Right ventricle myocardium superior (tissue), 1 donor: ENCODE measurements at places on chromosomes 6 and 20. TPM values are rescaled to one million over a fixed set of nuclear protein-coding genes. Genes with fewer than 3 reads are reported as not detected.

Gene SOX4
- total RNA-seq = 6.2 TPM

Gene ARHGAP40
- not detected for total RNA-seq

Gene C20orf202
- 0.35 TPM for total RNA-seq

Gene ADGRB3
- total RNA-seq = 2.0 TPM

Gene GCM1
- total RNA-seq = not detected

Gene ZSCAN23
- total RNA-seq = 2.1 TPM

Gene FANCE
- 3.4 TPM for total RNA-seq

Gene ENPP3
- total RNA-seq = 0.11 TPM

Gene HLA-DQB1
- 2.9 TPM for total RNA-seq

Gene TINAG
- total RNA-seq = 0.16 TPM

DNA sequence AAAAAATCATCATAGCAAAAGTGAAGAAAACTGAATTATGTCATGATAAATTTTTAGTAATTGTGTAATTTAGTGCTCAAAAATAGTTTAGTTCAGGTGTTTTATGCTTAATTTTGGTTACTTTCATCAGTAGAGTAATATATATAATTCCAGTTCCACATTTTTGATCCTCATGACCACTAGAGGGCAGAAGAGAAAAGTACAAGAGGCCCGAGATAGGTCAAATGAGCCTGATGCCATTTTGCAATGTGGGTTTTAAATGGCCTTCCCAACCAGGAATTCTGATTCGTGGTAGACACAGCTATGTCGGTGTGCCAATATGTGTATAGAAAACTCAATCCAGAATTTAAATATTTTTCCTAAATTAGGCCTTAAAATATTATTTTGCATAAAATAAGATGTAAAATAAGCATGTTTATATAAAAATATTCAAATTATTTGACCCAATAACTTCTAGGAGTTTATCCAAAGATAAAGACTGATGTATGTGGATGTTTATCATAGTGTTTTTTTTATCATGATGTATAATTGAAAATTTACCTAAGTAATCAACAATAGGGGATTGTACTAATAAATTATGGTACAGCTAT is 159.7 kb upstream of the RPS6KA2 start:
- DNase-seq = no peak

DNA sequence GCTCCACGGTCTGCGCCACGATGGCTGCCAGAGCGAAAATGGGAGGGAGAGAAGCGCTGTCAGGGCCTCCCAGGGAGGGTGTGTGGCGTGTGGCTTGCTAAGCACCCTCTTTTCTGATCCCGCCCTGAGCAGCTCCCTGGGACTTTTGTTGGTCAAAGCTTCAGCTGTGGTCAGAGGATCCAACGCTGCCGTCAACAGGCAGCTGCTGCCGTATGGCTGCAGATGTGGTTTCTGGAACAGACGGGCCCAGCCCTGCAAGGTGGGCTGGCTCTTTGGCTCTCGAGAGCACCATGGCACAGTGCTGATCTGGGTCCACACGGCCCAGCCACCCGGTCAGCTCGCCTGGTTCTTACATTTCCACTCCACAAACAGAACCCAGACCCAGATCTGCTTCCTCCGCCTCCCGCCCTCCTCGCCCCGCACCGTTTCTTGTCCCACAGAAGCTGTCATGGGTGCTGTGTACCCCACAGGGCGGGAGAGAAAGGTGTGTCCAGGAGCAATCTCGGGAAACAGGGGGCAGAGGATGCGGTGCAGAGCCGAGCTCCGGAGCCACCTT is 86.0 kb upstream of the BHLHE23 start:
- peak; percentile 24 for DNase-seq

- DNase-seq = peak; percentile 66
Observed at GRCh38 chr6:12751694-12752325, 35.2 kb downstream of the PHACTR1 start.

DNA sequence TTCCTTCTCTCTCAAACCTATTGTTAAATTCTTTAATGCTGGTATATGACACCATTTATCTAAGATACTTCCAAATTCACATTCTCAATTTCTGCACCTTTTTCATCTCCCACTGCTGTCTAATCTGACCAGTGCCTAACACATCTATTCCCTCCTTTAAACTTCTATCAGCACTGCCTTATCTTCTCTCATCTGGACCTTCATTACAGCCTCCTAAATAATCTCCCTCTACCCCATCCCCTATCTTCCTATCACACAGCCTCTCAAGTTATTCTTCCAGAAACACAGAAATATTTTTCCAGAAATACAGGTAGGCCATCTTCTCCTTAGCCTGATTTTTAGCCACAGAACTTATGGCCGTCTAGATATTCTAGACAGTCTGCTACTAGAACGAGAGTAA is 5.5 kb downstream of the DTNBP1 start:
- DNase-seq = no peak

DNA sequence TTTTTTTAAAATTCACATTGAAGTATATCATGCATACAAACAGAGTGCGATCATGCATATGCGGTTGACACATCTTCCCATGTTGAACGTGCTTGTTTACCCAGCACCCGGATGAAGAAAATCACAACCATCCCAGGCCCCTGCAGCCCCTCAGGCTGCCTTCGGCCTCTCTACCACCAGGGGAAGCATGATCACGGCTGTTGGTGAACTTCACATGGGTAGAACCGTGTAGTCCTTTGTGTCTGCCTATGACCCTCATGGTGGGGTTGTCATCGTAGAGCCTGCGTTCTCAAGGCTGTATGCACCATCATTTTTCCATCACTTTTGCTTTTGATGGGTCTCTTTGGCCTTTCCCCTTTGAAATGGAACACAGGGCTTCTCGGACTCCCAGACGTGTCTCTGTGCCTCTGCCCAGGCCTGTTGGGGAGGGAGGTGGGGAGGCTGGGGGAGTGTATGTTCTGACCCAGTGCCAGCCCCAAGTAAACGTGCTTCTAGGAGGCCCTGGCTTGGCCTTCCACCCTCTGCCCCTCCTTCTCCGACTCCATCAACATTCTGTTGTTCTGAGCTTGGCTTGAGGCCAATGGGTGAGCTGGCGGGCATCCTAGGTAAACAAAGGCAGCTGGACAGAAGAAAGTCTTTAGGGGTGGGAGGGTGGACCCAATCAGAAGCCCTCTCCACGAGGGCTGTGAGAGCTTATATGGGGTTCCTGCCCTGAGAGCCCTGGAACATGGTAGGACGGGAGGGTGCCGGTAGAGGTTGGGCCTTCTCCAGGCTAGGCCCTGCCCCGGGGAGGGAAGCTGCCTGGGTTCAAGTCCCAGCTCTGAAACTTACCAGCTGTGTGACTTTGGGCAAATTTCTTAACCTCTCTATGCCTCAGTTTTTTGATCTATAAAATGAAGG is 39.7 kb downstream of the TGM2 start:
- peak; percentile 81 for DNase-seq

DNA sequence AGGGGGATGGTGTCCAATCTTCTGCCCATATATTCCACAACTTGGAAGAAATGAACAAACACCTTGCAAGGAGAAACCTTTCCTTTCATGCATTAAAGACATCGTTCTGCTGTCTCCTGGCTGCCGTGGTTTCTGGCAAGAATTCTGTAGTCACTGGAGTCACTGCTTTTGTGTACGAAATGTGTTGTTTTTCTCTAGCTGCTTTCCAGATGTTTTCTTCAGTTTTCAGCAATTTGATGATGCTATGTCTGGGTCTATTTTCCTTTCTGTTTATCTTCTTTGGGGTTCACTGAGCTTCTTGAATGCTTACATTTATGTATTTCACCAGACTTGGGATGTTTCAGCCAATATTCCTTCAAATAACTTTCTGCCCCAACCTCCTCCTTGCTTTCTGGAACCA is 40.6 kb upstream of the SLCO4A1 start:
- DNase-seq = no peak

GRCh38 chr6:156883497-156884252 is 106.5 kb downstream of the ARID1B start:
- no peak for DNase-seq

GRCh38 chr20:24951536-24952083 is 2.5 kb downstream of the CST7 start:
- no peak for DNase-seq

- DNase-seq = no peak
Observed at GRCh38 chr6:163754866-163755265, 340.3 kb downstream of the QKI start.

GRCh38 chr20:3687655-3688054 is 5.8 kb upstream of the ADAM33 start:
- no peak for DNase-seq

- no peak for DNase-seq
Observed at GRCh38 chr6:80969439-80969838, 783.0 kb downstream of the TENT5A start.

- DNase-seq = no peak
Observed at GRCh38 chr6:153944201-153944600, 94.8 kb upstream of the OPRM1 start.

GRCh38 chr6:8110117-8110721 is 7.9 kb upstream of the EEF1E1 start:
- no peak for DNase-seq

GRCh38 chr20:37822141-37822601 is 80.8 kb upstream of the VSTM2L start:
- no peak for DNase-seq

- no peak for DNase-seq
Observed at GRCh38 chr6:39357998-39358686, 35.6 kb upstream of the KCNK16 start.

DNA sequence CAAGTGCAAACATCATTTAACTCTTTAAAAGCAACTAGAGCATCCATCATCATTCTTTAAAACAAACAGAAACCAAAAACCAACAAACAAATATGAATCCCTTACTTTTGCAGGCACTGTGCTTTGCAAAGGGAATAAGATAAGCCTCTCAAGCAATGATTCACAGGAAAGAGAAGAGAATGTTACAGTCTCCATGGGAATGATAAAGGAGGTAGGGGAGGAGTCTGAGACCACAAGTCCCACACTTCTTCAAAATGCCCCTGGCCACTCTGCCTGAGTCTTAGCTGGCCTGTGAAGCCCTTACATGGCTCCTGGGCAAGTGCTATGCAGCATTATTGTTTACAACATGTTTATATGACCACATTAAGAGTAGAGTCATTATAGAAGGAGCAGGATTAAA is 257.7 kb upstream of the MARCKS start:
- DNase-seq = no peak

- no peak for DNase-seq
Observed at GRCh38 chr6:163872335-163872734, 457.8 kb downstream of the QKI start.

- DNase-seq = peak; percentile 76
Observed at GRCh38 chr6:143515061-143515760, 3.7 kb upstream of the FUCA2 start.

GRCh38 chr20:64077876-64078551 is 1.3 kb downstream of the RGS19 start:
- no peak for DNase-seq

DNA sequence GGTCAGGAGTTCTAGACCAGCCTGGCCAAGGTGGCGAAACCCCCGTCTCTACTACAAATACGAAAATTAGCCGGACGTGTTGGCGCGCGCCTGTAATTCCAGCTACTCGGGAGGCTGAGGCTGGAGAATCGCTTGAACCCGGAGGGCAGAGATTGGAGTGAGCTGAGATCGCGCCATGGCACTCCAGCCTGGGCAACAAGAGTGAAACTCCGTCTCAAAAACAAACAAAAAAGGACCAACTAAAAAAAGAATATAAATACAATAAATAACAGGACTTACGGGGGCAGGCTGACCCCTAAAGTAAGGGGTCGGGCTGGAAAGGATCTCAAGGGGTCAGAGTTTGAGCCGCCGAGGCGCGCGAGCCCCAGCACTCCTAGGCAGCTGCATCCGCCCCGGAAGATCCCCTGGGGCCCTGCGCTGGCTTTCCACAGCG is 509 bp upstream of the TPD52L2 start:
- no peak for DNase-seq

- DNase-seq = no peak
Observed at GRCh38 chr6:53199156-53199555, 50.5 kb upstream of the GCM1 start.

DNA sequence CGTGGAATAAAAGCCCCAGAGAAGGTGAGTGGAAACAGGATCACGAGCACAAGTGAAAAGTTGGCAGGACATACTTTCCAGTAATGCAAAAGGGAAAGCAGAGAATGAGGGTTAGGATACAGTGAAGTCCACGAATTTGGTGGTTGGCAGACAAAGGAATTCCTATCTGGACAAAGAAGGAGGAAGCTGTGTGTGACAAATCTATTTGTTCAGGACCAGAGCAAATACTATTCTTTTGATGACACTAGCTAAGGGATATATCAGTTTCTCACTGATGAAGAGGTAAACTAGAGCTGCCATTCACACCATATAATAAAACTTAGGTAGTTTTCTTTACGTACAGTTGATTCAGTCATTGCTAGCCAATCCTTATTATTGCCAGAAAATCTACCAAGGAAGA is 156.8 kb upstream of the GRIK2 start:
- no peak for DNase-seq

GRCh38 chr6:42049948-42050296 is 402 bp upstream of the TAF8 start:
- peak; percentile 73 for DNase-seq

- DNase-seq = no peak
Observed at GRCh38 chr6:110044096-110044495, 66.0 kb downstream of the GPR6 start.

DNA sequence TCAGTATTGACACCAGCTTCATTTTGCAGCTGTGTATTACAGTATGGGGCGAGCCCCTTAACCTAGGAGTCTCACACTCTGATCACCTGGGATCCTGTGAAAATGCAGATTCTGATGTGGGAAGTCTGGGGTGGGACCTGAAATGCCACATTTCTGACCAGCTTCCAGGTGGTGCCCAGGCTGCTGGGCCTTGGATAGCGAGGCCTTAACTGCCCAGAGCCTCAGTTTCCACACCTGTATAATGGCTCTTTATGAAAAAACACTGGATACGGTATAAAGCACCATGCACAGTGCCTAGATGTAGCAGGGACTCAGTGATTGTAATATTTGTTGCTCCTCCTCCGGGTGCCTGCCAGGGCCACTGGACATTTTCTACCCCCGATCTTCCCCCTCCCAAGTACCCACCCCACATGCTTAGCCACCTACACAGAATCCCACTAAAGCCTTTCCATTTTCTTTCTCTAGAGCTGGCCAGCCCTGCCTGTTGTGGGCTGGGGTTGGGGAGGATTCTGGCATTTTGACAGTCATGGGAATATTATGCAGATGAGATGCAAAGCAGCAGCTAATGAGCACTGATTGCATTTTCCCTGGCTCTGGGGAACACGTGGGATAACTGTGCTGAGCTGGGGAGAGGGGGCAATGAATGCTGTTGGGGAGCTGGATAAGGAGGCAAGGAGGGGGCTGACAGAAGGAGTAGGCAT is 44.8 kb downstream of the SPDEF start:
- DNase-seq = no peak

- DNase-seq = no peak
Observed at GRCh38 chr6:17385660-17386059, 7.7 kb upstream of the CAP2 start.

- DNase-seq = no peak
Observed at GRCh38 chr6:130994319-130995097, 68.5 kb downstream of the EPB41L2 start.

- peak; percentile 78 for DNase-seq
Observed at GRCh38 chr20:63442100-63442493, 30.4 kb downstream of the KCNQ2 start.

DNA sequence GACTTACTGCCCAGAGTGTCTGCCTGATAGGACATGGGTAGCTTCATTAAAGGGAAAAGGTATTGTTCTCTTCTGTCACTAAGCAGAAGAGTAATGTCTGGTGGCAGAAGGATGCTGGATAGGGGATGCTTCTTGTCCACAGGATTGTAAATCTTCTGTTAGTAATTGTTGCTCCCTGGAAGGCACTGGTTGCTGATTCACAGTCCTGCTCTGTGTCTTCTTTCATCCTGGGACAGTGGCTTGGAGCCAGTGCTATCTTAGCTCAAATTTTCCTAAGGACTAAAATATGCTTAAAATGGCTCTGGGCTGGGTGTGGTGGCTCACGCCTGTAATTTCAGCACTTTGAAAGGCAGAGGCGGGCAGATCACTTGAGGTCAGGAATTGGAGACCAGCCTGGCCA is 48.0 kb downstream of the SYTL3 start:
- DNase-seq = no peak
